ENCODE measurements at places on chromosomes 5 and 9. TPM values are rescaled to one million over a fixed set of nuclear protein-coding genes. Genes with fewer than 3 reads are reported as not detected.
A peak's percentile ranks its signal among the peaks of the same experiment; 100 is the strongest.

The C7 gene
- 258 TPM for total RNA-seq

DNA sequence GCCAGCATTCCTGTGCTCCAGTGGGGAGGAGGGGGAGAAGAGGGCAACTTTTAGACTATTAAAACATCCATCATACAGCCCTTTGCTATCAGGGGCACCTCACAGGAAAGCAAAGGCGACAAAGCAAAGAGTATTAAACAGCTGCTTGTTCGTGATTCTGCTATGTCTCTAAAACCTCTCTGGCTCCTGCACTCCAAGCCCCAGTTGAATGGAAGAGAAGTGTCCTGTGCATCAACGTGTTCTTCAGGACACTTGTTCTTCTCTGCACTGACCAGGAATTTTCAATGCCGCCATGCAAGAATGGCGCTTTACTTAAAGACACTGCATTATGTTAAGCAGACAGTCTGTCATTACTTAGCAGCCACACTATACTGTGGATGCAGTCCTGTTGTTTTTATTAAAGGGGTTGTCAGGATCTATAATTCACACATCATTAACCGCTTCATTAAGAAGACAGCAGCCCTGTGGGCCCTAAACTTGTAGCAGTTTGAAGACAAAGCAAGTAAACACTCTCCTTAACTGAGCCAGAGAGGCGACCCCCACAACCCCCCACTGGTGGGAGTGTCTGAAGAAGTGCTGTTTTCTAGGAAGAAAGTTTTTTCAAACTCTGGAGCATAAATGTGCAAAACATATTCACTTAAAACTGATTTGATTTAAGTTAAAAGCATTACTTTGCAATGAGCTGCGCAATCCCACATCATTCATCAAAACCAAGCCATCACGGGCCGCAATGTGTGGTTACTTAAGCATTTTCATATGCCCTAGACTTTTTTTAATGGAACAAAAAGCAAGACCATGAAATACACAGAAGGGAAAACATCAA, 164.5 kb downstream of the ZNF608 start:
- DNase-seq: no peak

DNA sequence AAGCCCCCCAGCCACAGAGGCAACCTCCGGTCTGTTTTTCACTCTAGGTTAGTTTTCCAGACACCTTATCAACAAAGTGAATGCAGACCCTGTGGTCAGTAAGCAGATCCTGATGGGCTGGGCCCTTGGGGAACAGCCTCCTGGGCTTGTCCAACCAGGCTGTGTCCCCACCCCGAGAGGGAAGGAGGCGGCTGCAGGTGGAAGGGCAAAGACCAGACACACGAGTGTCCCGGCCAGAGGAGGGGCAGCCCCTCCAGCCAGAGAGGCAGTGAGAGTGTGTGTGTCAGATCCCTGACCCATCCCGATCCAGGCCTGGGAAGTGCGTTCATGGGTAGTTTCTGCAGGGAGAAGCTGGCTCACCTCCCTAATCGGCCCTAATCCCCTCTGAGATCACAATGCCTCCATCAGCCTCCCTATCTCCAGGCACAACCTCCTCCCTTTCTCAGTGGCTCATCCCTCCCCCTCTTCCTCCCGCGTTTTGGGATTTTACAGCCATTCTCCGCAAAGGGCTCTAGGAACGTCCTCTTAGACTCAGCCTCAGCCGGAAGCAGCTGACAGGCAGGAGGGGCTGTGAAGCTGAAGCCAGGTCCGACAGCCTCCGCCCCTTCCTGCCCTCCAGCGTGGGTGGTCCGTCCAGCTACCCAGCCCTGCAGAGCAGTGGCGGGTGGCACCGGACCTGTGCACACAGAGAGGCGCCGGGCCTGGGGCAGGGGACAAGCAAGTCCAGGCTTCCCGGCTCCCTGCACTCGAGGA, 9.7 kb downstream of the SLC12A7 start:
- DNase-seq: peak; percentile 73

GRCh38 chr9:131522257-131523085, 8.6 kb downstream of the UCK1 start:
- DNase-seq: no peak

The CARTPT gene
- total RNA-seq: 14.0 TPM

The AQP7 gene
- 17.2 TPM for total RNA-seq

GRCh38 chr5:72817076-72817481, 618 bp downstream of the TNPO1 start:
- peak; percentile 75 for DNase-seq
